ENCODE measurements at places on chromosomes 7 and 10. TPM values are rescaled to one million over a fixed set of nuclear protein-coding genes. Genes with fewer than 3 reads are reported as not detected.
A peak's percentile ranks its signal among the peaks of the same experiment; 100 is the strongest.

GRCh38 chr10:3955955-3956617 lies 171.1 kb upstream of the KLF6 start:
- H3K27me3 ChIP-seq: peaks cover 13% of the 10 kb centered on the region
- no peaks in the 10 kb centered on the region for H3K36me3 ChIP-seq
- DNase-seq: no peak
- H3K4me1 ChIP-seq: no peaks in the 10 kb centered on the region
- no peak overlapping the region for H3K4me3 ChIP-seq

- H3K36me3 ChIP-seq: peaks cover 30% of the 10 kb centered on the region
- DNase-seq: no peak
- no peaks in the 10 kb centered on the region for H3K4me1 ChIP-seq
- no peak overlapping the region for H3K4me3 ChIP-seq
These were observed 36.4 kb downstream of the FAM204A start for GRCh38 chr10:118305730-118306129.

DNA sequence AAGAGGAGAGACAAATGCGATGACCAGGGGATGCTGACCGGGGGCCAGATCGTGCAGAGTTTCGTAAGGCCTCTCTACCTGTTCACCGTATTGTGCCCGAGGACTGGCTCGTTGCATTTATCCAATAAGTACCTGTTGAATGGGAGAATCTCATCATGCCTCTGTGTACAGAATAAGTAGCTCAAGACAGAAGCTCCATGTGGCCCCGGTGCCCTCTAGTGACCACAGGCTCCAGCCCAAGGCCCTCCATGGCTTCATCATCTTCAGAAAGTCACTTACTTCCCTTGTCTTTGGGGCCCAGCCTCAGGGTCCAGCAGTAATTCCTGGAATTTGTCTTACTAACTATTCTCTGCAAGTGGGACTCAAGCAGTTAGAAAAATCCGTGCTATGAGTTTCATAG lies 151.0 kb downstream of the CHN2 start:
- H3K27ac ChIP-seq: no peak overlapping the region
- H3K36me3 ChIP-seq: no peaks in the 10 kb centered on the region
- DNase-seq: no peak
- no peaks in the 10 kb centered on the region for H3K4me1 ChIP-seq
- no peaks in the 10 kb centered on the region for H3K27me3 ChIP-seq

DNA sequence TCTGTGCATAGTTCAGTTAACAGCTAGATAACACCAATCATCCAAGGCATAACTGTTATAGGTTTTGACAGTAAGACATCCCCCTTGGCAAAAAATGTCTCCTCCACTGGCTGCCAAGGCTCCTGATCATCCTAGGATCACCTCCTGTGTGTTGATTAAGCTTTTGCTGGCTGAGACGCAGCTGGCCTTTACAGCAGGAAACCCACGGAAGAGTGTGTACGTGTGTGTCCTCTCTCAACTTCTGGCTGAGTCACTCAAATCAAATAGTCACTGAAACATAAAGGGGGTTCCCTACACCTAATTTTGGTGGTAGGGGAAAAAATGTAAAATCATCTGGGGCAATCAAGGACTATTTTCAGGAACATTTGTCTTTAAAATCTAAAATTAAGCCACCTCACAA lies 208.8 kb downstream of the CTNNA3 start:
- no peak for DNase-seq
- H3K27me3 ChIP-seq: no peaks in the 10 kb centered on the region
- no peaks in the 10 kb centered on the region for H3K36me3 ChIP-seq

- H3K36me3 ChIP-seq: no peaks in the 10 kb centered on the region
- no peaks in the 10 kb centered on the region for H3K4me1 ChIP-seq
- no peak overlapping the region for H3K27ac ChIP-seq
- no peaks in the 10 kb centered on the region for H3K27me3 ChIP-seq
- no peak for DNase-seq
- H3K4me3 ChIP-seq: no peak overlapping the region
These were observed 379.7 kb upstream of the ZMIZ1 start for GRCh38 chr10:78688901-78689583.

GRCh38 chr7:33854801-33855350 lies 50.5 kb upstream of the BMPER start:
- no peaks in the 10 kb centered on the region for H3K36me3 ChIP-seq
- DNase-seq: no peak
- no peaks in the 10 kb centered on the region for H3K4me1 ChIP-seq
- H3K27me3 ChIP-seq: no peaks in the 10 kb centered on the region
- no peak overlapping the region for H3K4me3 ChIP-seq
- H3K27ac ChIP-seq: no peak overlapping the region

DNA sequence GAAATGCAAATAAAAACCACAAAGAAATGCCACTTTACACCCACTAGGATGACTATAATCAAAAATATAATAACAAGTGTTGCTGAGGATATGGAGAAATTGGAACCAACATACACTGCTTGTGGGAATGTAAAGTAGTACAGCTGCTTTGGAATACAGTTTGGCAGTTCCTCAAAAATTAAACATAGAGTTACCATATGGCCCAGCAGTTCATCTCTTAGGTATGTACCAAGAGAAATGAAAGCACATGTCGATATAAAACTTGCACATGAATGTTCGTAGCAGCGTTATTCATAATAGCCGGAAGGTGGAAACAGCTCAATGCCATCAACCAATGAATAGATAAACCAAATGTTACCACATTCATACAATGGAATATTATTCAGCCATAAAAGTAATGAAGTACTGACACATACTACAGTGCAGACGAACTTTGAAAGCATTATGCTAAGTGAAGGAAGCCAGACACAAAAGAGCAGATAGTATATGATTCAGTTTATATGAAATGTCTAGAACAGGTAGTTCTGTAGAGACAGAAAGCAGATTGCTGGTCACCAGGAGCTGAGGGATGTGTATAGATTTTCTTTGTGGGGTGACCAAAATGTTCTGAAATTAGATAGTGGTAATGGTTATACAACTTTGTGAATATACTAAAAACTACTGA lies 12.4 kb downstream of the BCAP29 start:
- H3K4me1 ChIP-seq: no peaks in the 10 kb centered on the region
- no peaks in the 10 kb centered on the region for H3K27me3 ChIP-seq
- no peak for DNase-seq
- no peak overlapping the region for H3K27ac ChIP-seq
- peaks cover 67% of the 10 kb centered on the region for H3K36me3 ChIP-seq
- no peak overlapping the region for H3K4me3 ChIP-seq

- H3K27ac ChIP-seq: no peak overlapping the region
- peaks cover 18% of the 10 kb centered on the region for H3K36me3 ChIP-seq
- no peaks in the 10 kb centered on the region for H3K27me3 ChIP-seq
These were observed 34.9 kb upstream of the ETV1 start for GRCh38 chr7:14024406-14024805.

DNA sequence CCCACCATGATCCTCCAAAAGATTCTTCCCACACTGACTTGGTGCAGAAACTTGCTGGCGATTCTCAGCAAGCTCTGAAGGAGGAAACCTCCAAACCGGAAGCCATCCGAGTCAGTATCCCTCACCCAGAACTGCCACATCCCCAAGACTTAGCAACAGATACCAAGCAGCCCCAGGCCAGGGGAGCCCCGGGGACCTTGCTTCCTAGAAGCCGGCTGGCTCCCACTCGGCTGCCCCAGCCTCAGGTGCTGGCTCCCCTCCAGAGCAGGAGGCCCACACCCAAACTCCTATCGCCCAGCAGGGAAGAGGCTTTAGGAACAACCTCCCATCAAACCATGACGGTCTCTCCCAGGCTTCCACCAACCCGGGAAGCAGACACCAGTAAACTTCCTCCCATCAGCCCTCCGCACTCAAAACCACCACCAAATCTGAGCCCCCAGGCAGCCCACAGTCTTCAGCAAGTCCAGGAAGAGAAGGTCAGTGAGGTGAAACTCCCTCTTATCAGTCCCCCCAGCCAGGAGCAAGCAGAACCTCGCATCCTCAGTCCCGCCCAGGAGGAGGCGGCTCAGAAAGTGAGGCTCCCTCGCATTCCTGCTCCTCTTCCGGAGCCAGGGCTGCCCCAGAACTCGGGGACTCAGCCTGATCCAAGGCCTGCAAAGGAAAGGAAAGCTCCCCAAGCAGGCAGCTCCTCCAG lies 82.3 kb downstream of the LRGUK start:
- no peaks in the 10 kb centered on the region for H3K36me3 ChIP-seq
- peak; percentile 94 for DNase-seq
- H3K4me3 ChIP-seq: peak overlapping the region; percentile 12
- H3K4me1 ChIP-seq: peaks cover 25% of the 10 kb centered on the region
- H3K27me3 ChIP-seq: no peaks in the 10 kb centered on the region

DNA sequence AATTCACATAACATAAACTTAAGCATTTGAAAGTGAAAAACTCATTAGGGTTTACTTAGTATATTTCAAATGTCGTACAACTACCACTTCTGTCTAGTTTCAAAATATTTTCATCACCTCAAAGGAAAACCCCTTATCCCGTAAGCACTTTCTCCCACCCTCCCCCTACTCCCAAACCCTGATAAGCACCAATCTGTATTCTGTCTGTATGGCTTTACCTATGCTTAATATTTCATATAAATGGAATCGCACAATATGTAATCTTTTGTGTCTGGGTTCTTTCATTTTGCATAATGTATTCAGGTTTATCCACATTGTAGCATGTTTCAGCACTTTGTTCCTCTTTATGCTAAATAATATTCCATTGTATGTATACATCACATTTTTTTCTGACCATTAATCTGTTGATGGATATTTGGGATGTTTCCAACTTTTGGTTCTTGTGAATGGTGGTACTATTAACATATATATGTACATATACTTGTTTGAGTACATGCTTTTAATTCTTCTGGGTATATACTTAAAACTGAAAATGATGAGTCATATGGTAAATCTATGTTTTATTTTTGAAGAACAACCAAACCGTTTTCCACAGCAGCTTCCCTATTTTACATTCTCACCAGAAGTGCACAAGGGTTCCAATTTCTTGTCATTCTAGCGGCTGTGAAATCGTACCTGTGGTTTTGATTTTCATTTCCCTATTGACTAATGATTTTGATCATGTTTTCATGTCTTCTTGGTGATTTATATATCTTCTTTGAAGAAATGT lies 6.2 kb upstream of the STARD3NL start:
- H3K4me3 ChIP-seq: no peak overlapping the region
- H3K4me1 ChIP-seq: no peaks in the 10 kb centered on the region
- H3K27ac ChIP-seq: no peak overlapping the region
- no peaks in the 10 kb centered on the region for H3K36me3 ChIP-seq
- no peak for DNase-seq

DNA sequence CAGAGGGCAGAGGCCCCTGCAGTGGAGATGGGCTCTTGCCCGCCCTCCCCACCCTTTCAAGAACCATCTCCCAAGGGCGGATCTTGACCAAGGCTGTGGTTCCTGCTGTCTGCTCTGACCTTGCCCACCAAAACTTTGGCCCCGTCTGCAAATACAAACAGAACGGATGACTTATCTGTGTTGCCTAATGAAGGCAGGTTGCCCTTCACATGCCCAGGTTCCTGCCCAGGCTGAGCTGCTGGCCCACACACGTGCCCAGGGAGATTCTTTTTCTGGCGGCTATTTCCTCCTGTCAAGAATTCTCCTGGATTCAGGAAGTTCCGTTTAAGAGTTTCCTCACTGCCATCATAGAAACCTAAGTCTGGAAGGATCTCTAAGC lies 78.3 kb downstream of the PROSER2 start:
- H3K27me3 ChIP-seq: no peaks in the 10 kb centered on the region
- no peaks in the 10 kb centered on the region for H3K36me3 ChIP-seq
- peaks cover 44% of the 10 kb centered on the region for H3K4me1 ChIP-seq
- DNase-seq: no peak
- peak overlapping the region; percentile 12 for H3K4me3 ChIP-seq

DNA sequence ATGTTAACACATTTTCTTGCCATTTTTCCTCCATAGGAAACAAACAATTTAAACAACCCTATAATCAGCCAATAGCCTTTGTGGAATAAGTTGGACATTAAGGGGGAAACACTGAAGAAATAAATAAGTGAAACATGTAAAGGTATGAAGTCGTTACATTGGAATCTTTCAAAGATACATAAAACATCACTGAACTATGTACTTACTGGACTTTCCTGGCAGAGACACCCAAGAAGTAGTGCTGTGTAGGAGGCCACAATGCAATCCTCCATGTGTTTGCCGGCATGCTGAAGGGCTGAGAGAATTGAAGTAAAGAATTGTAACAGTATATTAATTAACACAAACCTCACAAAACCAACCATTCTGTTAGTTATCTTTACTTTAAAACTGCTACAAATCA lies 76.5 kb upstream of the GRID1 start:
- H3K27ac ChIP-seq: no peak overlapping the region
- H3K4me1 ChIP-seq: no peaks in the 10 kb centered on the region
- no peaks in the 10 kb centered on the region for H3K27me3 ChIP-seq
- H3K36me3 ChIP-seq: peaks cover 79% of the 10 kb centered on the region

GRCh38 chr7:3399858-3400257 lies 98.8 kb downstream of the SDK1 start:
- no peaks in the 10 kb centered on the region for H3K27me3 ChIP-seq
- no peaks in the 10 kb centered on the region for H3K4me1 ChIP-seq
- H3K36me3 ChIP-seq: no peaks in the 10 kb centered on the region
- H3K27ac ChIP-seq: no peak overlapping the region
- H3K4me3 ChIP-seq: no peak overlapping the region

GRCh38 chr10:112030431-112030830 lies 153.1 kb downstream of the GPAM start:
- no peak for DNase-seq
- H3K27me3 ChIP-seq: no peaks in the 10 kb centered on the region
- H3K36me3 ChIP-seq: no peaks in the 10 kb centered on the region
- no peaks in the 10 kb centered on the region for H3K4me1 ChIP-seq
- no peak overlapping the region for H3K27ac ChIP-seq

DNA sequence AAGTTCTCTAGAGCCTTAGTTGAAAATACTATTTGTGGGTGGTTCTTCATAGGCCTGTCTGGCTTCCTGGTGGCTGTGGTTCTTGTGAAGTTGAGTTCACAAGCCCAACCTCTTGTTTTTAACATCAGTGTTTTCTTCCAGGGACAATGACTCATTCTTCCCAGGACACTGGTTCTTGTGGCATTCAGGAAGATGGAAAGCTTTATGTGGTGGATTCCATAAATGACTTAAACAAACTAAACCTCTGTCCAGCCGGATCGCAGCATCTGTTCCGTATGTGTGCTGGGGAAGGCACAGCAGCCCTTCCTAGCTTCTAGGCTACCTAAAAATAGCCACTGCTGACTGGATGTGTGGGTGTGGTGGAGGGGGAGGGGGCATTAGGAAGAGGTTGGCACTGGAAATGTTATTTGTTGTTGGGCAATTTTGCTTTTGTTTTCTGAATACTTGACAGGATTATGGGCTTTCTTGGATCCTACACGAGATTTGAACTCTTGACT lies 3.9 kb downstream of the LSMEM1 start:
- no peaks in the 10 kb centered on the region for H3K27me3 ChIP-seq
- no peak overlapping the region for H3K4me3 ChIP-seq
- DNase-seq: no peak
- H3K27ac ChIP-seq: no peak overlapping the region

The VIPR2 gene
- not detected for polyA plus RNA-seq

The SLC29A3 gene
- polyA plus RNA-seq: 4.5 TPM

The HOXA10 gene
- not detected for polyA plus RNA-seq

The GSDME gene
- polyA plus RNA-seq: 2.1 TPM

The THSD7A gene
- polyA plus RNA-seq: not detected

The ITGB1 gene
- 133 TPM for polyA plus RNA-seq
